Pancreas (tissue), 10 donors: ENCODE measurements at places on chromosomes 7 and 10. TPM values are rescaled to one million over a fixed set of nuclear protein-coding genes. Genes with fewer than 3 reads are reported as not detected.

The ATOH7 gene
- polyA plus RNA-seq = 0.11 TPM

The MEIG1 gene
- 1.5 TPM for polyA plus RNA-seq

The SPAG6 gene
- 1.3 TPM for polyA plus RNA-seq

The GHRHR gene
- 0.34 TPM for polyA plus RNA-seq

The VAX1 gene
- polyA plus RNA-seq = not detected

The TAS2R41 gene
- polyA plus RNA-seq = not detected

The SP8 gene
- polyA plus RNA-seq = not detected

The SPAM1 gene
- polyA plus RNA-seq = 0.12 TPM

The SLC39A12 gene
- polyA plus RNA-seq = 0.05 TPM

The CCSER2 gene
- polyA plus RNA-seq = 3.5 TPM

The TAX1BP1 gene
- polyA plus RNA-seq = 41.5 TPM

The PARG gene
- 3.1 TPM for polyA plus RNA-seq

The CD36 gene
- 25.0 TPM for polyA plus RNA-seq

The TPST1 gene
- 9.6 TPM for polyA plus RNA-seq

The MICALL2 gene
- 85.6 TPM for polyA plus RNA-seq

The SORCS1 gene
- 2.0 TPM for polyA plus RNA-seq

The CNPY1 gene
- not detected for polyA plus RNA-seq

The MAP3K8 gene
- polyA plus RNA-seq = 6.9 TPM

The MBL2 gene
- not detected for polyA plus RNA-seq

The CLRN3 gene
- polyA plus RNA-seq = not detected

The IDI2 gene
- polyA plus RNA-seq = 0.15 TPM

The FAM25C gene
- polyA plus RNA-seq = not detected

The MGMT gene
- polyA plus RNA-seq = 10.1 TPM

The BAG3 gene
- 16.8 TPM for polyA plus RNA-seq
